ENCODE measurements at places on chromosomes 4 and X.

- no peak for DNase-seq
Measured at GRCh38 chr4:47839259-47839658, 1.4 kb upstream of the CORIN start.

- no peak for DNase-seq
Measured at GRCh38 chr4:6333301-6334202, 63.9 kb downstream of the WFS1 start.

GRCh38 chr4:138392751-138393308 lies 150.7 kb upstream of the SLC7A11 start:
- no peak for DNase-seq

- no peak for DNase-seq
Measured at GRCh38 chr4:75566911-75567310, 11.0 kb downstream of the ODAPH start.

GRCh38 chr4:71355045-71355444 lies 16.2 kb downstream of the SLC4A4 start:
- DNase-seq = no peak

- no peak for DNase-seq
Measured at GRCh38 chrX:102964940-102965339, 27.9 kb downstream of the RAB40AL start.

GRCh38 chr4:81684352-81684751 lies 212.6 kb upstream of the RASGEF1B start:
- DNase-seq = peak; percentile 2

GRCh38 chr4:165394275-165394674 lies 15.5 kb downstream of the CPE start:
- no peak for DNase-seq

GRCh38 chrX:16711219-16711811 lies 1.2 kb downstream of the CTPS2 start:
- DNase-seq = no peak

DNA sequence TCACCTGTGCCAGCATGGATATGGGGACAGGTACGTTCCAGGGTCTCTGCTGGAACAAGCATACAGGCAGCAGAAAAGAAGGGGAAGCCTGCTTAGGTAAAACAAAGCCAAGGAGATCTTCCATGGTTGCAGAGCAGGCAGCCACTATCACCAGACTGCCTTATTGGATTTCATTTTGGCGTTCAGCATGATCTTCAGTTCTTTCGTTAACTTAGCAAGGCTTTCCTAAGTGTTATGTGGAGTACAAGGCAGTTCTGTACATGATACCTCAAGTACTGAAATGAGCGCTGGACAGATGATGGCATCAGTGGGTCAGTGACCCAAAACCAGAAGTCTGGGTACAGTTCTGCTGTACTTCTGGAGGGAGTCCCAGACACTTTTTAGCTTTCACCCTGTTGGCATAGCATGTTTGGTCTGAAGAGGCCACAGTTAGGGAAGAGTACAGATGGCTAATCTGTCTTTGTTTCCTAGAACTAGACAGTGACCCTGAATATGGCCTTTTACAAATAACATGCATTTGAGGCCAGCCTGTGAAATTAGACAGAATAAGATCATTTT lies 8.9 kb downstream of the SMIM20 start:
- DNase-seq = no peak

DNA sequence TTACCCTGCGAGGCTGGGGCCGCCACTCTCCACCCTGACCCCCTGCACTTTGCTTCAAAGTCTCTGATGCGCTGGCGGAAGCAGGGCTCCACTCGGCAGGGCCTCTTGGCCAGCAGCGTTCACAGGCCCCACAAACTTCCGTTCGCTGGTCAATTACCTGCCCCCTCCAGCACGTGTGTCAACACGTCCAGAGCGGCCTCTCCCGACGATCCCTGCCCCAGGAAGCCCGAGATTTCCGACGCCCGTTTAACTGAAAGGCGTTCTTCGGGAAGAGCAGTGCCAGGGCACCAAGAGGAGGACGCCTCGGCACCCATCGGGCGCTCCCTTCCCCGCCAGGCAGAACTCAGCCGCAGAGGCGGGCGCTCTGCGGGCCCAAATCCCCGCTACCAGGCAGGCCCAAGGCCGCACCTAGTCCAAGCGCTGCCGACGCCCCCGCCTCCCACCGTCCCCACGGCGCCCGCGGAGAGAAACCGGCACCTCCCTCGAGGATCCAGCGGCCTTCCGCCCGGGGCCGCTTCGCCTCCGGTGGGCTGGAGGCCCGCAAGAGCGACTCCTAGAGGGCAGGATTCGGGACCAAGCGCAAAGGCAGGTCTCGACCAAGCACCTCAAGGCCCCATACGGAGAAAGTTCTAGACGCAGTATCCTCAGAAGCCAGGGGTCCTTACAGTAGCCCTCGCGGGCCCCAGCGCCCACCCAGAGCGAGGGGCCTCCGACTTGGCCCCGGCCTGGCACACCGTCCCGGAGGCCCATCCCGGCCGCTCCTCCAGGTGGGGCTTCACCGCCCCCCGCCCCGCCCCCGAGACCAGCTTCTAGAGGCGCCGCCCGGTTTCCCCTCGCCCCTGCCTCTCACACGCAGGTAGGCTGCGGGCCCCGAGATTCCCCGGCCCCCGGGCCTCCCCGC lies 586 bp downstream of the BCAP31 start:
- DNase-seq = no peak

DNA sequence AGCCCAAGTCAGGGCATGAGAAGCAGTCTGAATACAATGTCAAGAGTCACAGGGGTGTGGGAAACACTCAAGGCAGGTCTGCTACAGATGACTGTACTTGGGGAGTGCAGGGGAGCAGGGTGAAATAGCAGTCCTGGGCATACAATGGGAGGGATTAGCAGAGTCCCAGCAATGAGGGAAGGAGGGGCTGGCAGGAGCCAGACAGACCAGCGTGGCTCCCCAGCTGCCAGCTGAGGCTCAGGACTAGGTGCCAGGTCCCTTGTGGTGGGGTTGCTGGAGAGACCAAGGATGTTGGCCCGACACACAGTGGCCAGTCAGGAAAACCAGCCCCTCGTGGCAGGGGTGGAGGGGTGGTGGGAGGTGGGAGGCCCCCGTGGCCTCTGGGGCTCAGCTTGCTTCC lies 86.6 kb downstream of the RTL5 start:
- DNase-seq = no peak

DNA sequence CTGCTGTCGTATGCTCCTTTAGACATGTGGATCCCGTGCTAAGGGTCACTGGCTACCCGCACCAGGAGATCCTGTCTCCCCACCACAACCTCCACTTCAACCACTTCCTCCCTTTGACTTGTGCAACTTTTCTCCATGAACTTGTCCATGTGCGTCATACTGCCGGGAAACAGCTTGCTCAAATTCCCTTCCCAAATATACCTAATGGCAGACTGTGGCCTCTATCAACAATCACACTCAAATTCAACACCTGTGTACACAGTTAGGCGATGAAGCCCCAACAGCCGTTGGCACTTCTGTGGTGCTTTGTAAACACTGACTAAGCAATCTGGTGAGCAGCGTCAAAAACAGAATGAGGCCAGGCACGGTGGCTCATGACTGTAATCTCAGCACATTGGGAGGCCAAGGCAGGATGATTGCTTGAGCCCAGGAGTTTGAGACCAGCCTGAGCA lies 49.5 kb downstream of the CD99L2 start:
- DNase-seq = peak; percentile 79

DNA sequence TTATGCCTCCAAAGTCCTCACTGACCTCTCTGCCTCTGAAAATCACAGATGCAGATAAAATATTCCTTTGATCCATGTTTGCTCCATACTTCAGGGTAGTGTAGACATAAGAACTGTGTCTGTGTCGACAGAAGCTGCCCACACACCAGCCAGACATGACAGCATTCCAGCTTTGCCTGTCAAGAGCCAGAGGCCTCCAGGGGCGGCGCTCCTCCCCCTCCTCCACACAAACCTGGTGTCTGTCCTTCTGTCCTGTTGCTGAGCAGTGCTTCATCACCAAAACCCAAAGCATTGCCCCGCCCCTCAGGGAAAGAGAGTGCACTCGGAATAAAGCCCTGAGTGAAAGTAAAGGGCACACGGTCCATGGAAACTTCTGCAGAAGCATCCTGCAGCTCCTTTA lies 379.4 kb downstream of the FBXW7 start:
- DNase-seq = no peak

DNA sequence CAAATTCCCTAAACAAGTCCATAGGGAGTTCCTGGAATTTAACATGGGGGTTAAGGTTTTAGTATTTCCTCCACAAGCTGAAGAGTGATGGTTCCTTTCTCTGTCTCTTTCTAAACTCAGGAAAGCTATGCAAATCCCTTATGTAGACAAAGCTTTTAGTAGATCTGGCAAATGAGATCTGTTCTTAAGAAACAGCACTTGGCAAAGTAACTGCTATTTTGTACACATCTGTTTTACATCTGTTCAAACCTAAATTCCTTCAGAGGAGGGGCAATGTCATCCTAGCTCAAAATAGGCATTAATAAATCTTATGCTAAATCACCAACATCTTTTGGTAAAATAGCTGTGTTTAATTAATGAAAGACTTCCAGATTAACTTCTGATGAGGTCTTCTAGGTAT lies 137.8 kb upstream of the TBC1D9 start:
- no peak for DNase-seq

- DNase-seq = no peak
Measured at GRCh38 chr4:8859550-8860095, 12.0 kb downstream of the HMX1 start.

DNA sequence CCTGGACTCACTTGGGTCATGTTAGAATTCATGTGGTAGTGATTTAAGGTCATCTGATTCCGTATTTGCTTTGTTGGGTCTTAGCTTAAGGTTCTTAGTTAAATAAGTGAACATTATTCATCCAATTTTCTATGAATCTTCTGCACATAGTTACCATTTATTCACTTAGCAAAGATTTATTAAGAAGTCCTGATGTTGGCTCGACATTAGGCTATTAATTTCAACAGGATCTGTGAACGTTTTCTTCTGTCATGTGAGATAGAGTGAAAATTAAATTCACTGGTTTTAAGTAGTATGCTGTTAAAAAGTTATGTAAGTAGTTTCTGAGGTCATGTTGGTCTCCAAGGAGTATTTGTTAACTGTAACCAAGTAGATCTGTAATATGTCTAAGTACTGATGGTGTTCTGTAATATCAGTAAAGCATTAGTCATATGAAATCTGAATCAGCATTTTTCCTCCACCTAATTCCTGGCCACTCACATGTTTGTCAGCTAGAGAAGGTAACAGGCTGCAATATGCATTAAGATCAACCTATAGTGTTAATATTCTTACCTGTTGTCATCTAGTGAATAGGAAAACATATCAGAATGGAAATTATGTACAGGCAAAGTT lies 155.6 kb downstream of the PCDH7 start:
- no peak for DNase-seq

DNA sequence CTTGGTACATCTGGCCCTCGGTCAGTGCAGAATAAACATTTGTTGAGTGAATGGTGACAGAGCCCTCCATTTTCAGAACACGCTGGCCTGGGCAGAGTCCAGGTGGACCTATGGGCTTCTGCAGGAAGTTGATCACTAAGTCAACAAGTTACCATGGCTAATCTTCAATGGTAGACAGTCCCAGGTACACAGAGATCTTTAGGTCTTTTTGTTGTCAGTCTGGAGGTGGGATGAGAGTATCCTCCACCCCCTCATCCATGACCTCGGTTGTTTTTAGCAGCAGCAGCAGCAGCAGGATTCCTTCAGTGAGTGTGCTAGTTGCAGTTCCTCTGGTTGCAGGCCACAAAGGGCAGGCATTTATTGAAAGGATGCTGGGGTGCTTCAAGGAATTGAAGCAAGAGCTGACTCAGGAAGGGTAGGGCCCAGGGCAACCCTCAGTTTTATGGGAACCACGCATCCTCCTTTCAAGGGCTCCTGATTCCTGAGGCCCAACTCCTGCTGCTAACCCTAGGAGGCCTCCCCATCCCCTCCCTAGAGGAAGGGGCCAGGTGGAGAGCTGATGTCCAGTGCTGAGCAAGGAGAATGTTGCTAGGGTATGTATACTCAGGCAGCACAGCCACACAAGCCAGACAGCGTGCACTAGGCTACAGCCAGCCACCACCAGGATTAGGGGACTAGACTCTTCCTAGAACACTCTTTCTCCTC lies 1.7 kb upstream of the USP27X start:
- DNase-seq = no peak

- peak; percentile 98 for DNase-seq
Measured at GRCh38 chr4:100017637-100018310, 67.7 kb upstream of the H2AZ1 start.

- DNase-seq = no peak
Measured at GRCh38 chr4:59091146-59092142, 1981.3 kb upstream of the IGFBP7 start.

- DNase-seq = no peak
Measured at GRCh38 chrX:8125566-8125965, 45.5 kb downstream of the VCX2 start.

- DNase-seq = no peak
Measured at GRCh38 chr4:94262163-94263016, 54.7 kb downstream of the SMARCAD1 start.

GRCh38 chrX:119004920-119005524 lies 30.6 kb downstream of the LONRF3 start:
- DNase-seq = no peak

GRCh38 chr4:107592519-107592918 lies 127.5 kb downstream of the PAPSS1 start:
- DNase-seq = no peak

DNA sequence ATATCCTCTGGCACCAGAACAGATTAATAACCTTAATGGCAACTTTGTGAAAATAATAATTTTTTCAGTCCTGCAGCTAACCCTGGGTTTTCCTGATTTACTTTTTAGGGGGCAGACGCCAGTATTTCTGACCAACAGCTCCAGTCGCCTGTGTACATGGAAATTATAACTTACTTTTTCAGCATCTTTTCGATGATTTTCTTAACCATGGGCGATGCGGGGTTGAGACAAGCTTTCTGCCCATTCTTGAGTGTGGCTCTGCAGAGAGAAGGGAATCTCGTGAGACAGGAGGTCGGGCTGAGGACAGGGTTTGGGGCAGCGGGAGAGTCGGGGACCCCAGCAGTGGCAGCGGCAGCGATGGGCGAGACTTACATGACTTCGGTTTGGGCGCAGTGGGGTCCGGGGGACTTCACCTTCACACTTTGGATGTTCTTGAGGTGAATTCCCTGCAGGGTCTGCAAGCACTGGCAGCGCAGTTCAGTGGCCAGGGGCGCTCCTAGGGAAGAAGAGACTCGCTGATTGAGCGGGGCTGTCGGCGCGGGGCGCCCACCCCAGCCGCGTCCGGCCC lies 484 bp downstream of the CXCL2 start:
- DNase-seq = no peak

- DNase-seq = no peak
Measured at GRCh38 chr4:164081371-164081770, 586.9 kb downstream of the TMA16 start.

- no peak for DNase-seq
Measured at GRCh38 chr4:7324651-7325121, 110.0 kb downstream of the PSAPL1 start.

GRCh38 chr4:70337886-70338420 lies 3.2 kb downstream of the CABS1 start:
- DNase-seq = no peak

DNA sequence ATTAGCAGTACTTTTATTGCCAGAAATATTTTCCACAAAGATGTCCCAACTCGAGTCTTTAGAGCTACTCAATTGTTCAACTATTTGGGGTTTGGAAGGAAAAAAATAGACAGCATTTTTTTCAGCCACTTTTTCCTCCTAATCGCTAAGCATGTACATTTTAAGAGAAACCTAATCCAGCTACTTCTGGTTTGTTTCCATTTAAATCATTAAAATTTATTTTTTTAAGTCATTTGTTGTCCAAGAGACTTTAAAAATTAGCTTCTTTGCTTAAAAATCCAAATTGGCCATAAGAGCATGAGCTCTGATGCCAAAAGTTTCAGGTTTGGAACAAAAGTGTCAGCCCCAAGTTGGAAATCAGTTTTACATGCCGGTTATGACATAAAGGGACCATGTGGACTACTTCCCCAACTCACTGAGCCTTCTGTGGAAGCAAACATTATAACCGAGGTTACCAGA lies 186.3 kb upstream of the INTU start:
- DNase-seq = no peak

- DNase-seq = no peak
Measured at GRCh38 chrX:15856636-15857035, 2.0 kb upstream of the AP1S2 start.

Measured in LNCaP clone FGC (cell line).